ENCODE measurements at places on chromosomes 5 and 9. TPM values are rescaled to one million over a fixed set of nuclear protein-coding genes. Genes with fewer than 3 reads are reported as not detected.

The TMEM252 gene
- not detected for total RNA-seq

The TAF1L gene
- total RNA-seq, result under 0.01 TPM

The DOCK8 gene
- 1.3 TPM for total RNA-seq

The TSSK1B gene
- not detected for total RNA-seq

The RRAGA gene
- total RNA-seq, result 53.0 TPM

The LCN9 gene
- total RNA-seq, result not detected

DNA sequence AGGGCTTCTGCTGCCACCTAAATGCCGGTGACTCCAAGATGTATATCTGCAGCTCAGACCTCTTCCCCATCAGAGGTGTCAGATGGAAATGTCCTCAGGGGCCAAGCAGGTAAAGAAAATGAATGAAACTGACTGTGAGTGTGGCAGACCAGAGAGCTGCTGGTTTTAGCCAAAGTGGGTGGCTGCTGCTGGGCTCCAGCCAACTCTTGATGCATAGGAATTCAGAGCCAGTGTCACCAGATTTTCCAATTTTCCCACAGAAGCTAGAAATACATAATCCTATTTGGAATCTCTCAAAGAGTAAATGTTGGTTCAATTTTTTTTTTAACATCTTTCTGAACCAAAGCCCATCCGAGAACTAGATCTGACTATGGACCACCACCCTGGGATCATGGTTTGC is 161.2 kb upstream of the SPRY4 start:
- no peak for DNase-seq

DNA sequence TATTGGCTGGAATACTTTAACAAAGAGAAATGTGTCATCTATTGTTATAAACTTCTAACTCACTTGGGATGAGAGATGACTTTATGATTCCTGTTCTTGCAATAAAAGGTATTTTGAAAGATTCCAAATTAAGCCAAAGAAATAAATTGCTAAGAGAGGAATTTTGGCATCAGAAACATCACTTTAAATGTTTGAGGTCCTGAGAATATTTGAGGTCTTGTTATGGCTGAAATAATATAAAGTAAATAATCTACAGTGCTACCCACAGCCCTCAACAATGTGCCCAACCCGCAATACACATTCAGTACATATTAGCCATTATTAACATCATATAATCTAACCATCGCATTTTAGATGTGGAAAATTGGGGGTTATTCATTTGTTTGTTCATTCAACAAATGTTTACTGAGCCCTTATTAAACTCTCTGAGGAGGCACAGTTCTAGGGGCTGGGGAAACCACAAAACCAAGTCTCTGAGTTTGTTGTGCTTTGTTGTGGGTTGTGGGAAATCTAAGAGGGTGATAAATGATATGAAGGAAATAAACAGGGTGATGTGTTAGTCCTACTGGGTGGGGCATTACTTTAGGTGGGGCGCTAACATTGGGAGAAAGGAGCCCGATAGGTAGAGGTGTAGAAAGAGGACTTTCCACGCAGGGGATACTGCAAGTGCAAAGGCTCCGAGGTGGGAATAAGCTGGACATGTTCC is 135.2 kb upstream of the CLINT1 start:
- DNase-seq, result no peak

GRCh38 chr5:113067635-113068344 is 91.2 kb downstream of the DCP2 start:
- DNase-seq, result no peak

DNA sequence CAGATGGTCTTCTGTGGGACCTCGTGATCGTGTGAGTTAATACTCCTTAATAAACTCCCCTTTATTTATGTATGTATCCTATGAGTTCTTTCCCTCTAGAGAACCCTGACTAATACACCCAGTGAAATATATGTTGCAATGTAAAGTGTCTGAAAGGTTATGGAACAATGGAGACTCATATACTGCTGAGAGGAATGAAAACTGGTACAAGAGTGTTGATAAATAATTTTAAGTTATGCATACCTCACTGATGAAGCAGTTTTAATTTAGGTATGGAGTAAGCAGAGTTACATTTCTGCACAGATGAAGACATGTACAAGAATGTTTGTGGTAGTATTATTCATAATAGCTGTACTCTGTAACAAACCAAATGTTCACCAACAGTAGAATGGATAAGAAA is 438.3 kb downstream of the TAF11L14 start:
- DNase-seq, result no peak

DNA sequence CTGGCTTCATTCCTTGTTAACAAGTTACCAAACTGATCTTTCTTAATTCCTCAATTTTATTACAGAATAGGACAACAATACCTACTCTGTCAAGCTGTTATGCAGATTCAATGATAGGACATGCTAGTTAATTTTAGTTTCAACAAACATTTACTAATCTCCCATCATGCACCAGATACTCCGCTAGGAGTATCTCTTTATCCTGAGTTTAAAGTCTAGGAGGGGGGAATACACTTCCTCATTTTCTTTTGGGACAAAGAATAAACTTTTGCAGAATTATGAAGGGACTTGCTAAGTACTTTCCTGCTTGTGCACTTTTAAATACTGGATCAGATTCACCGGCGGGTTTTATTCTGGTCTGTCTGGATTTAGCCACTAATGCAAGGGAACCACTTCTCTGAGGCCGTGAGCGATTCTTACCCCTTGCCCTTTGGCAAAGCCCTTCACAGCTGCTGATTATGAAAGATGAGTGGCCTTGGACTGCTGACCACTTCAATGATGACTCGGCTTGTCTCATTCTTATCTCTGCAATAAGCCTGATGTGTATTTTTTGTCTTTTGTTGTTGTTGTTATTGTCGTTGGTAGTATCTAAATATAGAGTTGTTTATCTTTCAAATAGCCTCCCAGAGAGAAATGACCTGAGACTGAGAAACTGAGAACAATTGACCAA is 73.9 kb downstream of the RMI1 start:
- no peak for DNase-seq

DNA sequence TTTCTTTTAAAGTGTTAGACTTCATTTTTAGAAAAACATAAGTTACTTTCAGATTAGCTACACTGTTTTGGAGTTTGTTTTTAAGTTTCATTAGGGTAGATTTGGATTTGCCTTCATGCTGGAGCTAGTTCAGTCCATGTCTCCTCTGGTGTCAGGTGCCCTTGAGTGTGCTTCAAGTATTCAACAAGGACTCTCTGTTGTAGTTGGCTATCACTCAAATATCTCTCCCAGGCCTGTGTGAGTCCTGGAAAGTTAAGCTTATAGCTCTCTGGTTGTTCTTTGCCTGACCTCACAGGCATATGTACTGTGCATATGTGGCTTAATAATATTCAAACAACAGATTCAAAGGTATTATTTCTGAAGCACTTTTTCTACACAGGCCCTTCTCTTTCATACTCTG is 45.4 kb downstream of the PTBP3 start:
- DNase-seq, result no peak

DNA sequence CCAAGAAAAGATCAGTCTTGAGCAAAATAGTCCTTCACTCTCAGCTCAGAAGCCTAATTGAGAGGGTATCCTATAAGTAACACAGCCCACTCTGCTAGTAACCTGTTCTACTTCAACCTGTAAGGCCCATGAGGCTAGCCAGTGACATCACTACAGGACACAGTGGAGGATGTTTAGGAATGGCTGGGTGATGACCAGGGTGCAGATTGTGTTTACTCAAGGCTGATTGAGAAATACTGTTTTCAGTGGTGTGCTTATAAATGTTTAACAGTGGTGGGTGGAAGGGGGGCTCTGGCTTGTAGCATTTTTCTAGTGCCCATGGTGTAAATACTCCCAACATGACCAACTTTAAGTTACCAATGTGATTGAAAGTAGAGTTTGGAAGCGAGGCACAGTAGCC is 159.8 kb upstream of the CCDC152 start:
- DNase-seq, result no peak

DNA sequence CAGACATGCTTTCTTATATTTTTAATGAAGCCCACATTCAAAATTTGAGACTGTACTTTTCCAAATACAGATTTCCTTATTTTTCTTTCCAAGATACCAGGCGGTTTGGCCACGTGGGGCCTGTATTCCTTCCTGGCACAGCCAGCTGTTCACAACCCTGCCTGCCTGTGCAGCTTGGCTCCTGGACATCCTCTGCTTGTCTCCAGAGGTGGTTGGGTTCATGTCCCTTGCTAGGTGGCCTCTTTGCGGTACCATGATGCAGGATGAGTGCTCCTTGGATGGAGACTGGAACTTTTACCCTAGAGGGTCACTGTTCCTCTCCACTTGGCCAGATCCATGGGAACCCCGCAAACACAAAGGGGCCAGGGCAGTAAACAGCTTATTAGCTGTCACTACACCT is 297.5 kb upstream of the MSX2 start:
- no peak for DNase-seq

- no peak for DNase-seq
Measured at GRCh38 chr5:138458856-138459255, 6.4 kb upstream of the EGR1 start.

GRCh38 chr5:111741278-111741677 is 15.7 kb downstream of the NREP start:
- DNase-seq, result no peak

DNA sequence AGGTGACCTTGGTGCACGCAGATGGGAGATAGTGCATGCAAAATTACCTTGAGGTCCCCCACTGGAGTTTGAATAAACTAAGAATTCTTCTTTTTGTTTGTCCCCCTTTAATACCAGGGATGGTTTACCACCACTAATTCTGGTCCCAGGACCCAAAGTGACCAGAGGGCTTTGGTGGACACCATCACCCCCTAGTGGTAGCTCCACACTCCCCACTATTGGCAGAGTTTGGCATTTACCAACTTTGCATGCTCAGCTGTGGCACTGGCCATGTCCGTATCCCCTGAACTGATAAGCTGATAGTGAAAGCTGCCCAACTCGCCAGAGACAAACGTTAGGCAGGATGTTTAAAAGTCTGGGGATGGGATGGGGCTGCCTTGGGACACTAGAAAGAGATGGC is 3.3 kb downstream of the ASTN2 start:
- DNase-seq, result peak; percentile 13

DNA sequence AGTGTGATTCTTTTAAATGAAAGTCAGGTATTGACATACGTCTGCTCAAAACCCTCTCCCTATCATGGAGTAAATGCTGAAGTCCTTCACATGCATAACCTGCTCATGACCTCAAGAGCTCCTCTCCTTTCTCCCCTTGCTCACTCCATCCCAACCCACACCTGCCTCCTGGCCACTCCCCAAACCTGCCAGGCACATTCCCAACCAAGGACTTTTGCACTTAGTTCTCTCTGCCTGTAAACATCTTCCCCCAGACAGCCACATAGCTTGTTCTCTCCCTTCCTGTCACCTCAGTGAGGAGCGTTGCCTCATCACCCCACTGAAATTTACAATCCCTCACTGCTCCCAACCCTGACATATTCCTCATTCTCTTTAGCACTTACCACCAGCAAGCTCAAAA is 8.7 kb downstream of the SETD9 start:
- no peak for DNase-seq

DNA sequence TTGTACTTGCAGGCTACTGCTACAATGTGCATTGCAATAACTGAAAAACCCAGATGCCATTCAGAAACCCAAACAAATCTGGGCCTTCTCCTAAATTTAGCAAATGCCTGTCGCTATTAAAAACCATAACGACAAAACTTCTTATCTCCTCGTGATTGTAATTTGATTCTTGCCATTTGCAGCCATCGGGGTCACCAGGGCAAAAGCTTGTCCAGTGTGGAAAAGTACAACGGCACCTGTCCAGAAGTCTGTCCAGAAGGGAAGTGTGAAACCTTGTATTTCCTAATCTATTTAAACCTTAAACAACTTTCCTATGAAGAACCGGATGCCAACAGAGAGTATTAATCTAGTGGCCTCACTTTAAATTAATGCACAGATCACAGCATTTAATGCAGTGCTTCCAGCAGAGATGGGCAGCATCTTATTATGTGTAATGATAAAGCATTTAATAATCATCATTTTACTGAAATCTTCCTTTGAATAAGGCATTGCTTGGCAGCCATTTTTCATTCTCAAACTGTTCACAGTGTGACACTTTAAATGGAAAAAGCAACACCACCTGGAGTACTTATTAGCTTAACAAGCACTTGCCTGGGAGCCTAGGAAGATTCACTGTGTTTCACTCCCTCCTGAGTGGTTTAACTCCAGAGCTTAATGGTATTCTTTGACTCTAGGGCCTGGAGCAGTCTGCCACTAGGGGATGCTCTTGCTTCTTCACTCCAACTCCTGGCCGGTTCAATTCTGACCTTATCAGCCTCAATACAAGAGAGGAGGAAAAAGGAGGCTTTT is 4.9 kb upstream of the C7 start:
- peak; percentile 62 for DNase-seq

DNA sequence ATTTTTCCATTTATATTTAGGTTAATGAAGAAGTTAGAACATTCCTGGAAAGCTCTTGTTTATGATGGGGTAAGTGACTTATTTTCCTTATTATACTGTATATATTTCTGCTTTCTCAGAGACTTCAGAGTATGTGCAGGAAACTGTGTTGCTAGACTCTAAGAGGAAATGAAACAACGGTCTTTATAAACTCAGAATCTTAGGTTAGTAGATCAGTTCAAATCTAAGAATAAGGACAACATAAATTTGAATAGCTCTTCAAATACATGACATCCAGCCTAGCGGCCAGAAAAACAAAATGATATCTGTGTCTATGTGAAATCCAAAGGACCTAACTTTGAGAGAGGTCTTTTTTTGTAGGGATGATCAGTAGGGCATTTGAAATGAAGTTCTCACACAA is 94.3 kb downstream of the PRKACG start:
- no peak for DNase-seq

All from lung microvascular endothelial cell (primary cell).